Stimulated activated CD4-positive, alpha-beta T cell treated with anti-CD3 and anti-CD28 coated beads, Interleukin-15, amount 100 ng/mL, for 1 hour (primary cell): ENCODE measurements at places on chromosomes 12 and 14.

- DNase-seq = no peak
Observed at GRCh38 chr12:127515941-127516340, 751.0 kb upstream of the TMEM132C start.

GRCh38 chr14:80996049-80996901 lies 40.9 kb downstream of the TSHR start:
- DNase-seq = no peak

- no peak for DNase-seq
Observed at GRCh38 chr14:83988275-83988674, 1541.7 kb upstream of the FLRT2 start.

GRCh38 chr12:122527478-122527944 lies 462 bp downstream of the KNTC1 start:
- no peak for DNase-seq

DNA sequence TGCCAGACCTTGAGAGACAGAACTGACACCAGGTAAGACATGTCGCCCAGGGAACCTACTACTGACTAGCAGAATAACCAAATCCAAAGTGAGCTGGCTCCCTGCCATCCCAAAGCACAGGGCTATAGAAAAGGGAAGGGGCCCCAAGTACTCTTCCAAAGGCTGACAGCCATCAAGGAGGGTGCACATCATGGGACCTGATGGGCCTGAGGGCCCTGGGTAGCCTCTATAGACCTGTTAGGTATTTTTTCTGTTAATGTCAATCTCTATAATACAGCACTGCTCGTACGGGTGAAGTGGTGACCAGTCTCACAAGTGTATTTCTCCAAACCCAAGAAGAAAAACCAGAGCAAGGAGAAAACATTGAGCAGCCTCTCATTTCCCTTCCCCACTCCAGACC lies 171.6 kb downstream of the ITPR2 start:
- DNase-seq = no peak

DNA sequence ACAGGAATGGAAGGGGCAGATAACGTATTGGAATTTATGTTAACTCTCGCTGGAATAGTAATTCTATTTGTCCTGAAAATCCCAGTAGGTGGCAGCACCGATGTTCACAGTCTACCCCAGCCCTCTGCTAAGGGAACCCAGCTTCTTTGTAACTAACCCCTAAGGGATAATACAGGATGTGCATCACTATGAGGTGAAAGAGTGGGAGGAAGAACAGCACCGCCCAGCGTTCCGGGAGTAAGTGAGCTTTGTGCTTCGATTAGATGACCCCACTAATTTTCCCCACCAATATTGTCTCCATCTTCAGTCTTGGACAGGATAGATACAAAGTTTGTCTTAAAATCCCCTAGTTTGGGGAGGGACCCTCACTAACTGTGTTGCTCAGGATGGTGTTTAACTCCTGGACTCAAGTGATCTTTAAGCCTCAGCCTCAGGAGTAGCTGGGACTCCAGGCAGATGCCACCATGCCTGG lies 2.7 kb downstream of the SLC2A3 start:
- peak; percentile 52 for DNase-seq

DNA sequence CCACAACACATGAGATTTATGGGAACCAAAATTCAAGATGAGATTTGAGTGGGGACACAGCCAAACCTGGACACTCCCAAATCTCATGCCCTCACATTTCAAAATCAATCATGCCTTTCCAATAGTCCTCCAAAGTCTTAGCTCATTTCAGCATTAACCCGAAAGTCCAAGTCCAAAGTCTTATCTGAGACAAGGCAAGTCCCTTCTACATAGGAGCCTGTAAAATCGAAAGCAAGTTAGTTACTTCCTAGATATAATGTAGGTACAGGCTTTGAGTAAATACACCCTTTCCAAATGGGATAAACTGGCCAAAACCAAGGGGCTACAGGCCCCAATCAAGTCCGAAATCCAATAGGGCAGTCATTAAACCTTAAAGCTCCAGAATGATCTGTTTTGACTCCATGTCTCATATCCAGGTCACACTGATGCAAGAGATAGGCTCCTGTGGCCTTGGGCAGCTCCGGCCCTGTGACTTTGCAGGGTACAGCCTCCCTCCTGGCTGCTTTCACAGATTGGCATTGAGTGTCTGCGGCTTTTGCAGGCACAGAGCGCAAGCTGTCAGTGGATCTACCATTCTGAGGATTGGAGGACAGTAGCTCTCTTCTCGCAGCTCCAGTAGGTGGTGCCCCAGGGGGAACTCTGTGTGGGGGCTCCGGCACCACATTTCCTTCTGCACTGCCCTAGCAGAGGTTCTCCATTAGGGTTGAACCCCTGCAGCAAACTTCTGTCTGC lies 60.1 kb downstream of the LRIG3 start:
- no peak for DNase-seq

GRCh38 chr12:70196811-70197281 lies 46.4 kb upstream of the CNOT2 start:
- DNase-seq = no peak

DNA sequence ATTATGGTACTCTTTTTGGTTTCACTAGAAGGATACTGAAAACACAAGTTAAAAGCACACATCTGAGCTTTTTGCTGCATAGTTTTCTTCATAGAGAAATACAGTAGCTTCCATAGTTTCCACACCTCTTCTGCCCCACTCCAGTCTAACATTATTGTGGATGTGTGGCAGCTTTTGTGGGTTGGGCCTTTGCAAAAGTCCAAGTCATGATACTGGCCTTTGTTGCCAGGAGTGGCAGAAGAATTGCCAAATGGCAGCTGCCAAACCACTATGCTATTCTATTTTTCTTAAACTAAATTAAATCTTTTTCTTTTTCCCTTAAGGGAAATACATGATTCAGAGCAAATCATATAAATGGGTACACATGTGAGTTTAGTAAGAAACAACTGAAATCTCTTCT lies 114.8 kb downstream of the PLEKHA5 start:
- no peak for DNase-seq

- DNase-seq = no peak
Observed at GRCh38 chr12:71763677-71764379, 9.2 kb downstream of the RAB21 start.

- no peak for DNase-seq
Observed at GRCh38 chr12:6068227-6068626, 56.2 kb downstream of the VWF start.

- DNase-seq = no peak
Observed at GRCh38 chr12:46391630-46392029, 19.1 kb upstream of the SLC38A2 start.

- no peak for DNase-seq
Observed at GRCh38 chr12:86230516-86231146, 25.6 kb downstream of the MGAT4C start.

DNA sequence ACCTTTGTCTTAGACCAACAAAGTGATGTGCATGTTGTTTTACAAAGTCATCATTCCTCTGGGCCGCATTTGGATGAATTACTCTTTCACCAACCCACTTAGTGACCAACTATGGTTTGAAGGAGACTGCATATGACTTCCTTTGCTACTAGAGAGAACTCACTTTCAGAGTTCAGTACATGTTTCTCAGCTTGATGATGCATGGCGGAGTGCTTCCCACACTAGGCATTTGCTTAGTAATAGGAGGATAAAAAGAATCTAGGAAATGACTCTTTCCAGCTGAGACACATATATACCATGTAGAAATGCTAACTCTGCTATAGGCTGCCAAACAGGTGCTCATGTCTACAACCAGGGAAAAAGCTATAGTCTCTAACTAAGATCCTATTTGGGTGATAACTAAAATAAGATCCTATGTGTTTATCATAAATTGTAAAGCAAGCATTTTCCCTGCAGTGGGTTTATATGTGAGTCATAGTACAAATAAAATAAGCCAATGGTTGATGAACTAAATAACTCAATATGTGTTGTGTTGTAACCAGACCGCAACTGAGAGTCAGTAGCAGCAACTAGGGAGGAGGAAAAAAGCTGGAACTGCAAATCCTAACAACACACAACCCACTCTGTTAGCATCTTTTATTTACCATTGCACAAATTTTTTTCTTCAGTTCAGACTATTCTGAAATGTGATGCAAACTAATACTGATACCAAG lies 87.2 kb downstream of the TSPAN8 start:
- DNase-seq = no peak

DNA sequence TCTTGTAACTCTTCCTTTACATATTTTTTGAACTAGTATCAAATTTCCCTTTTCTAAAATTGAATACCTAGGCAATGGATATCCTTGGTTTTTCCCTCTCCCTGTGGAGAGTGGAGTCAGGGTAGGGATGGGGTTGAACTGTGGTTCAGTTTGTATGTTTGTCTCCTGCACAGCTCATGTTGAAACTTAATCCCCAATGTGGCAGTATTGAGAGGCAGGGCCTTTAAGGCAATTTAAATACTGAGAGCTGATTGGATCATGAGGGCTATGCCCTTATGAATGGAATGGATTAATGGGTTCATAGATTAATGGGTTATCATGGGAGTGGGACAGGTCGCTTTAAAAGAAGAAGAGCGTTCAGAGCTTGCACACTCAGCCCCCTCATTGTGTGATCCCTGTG lies 127.2 kb upstream of the RGS6 start:
- no peak for DNase-seq

DNA sequence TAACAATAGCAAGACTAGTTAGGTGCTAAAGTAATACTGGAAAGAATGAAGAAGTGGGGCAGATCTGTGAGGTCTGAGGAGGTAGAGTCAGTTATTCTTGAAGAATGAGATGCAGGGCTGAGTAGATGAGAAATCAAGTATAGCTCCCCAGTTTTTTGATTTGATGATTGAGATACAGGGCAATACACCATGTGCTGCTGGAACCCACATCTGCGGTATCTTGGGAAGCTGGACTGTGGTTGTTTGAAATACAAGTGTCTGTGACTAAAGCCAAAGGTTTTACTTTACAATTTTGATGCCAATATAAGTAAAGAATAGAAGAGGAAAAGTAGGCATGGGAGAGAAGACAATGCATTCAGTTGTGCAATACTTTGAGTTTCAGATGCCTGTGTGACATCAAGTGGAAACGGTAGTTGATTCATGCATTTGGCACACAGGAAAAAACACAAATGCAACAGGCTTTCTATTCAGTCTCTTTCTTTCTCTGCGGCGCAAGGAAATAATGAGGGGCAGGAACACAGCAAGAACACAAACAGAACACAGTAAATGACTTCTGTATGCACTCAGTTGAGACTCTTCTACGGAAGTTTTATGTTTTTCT lies 190.2 kb upstream of the SLC38A2 start:
- no peak for DNase-seq

GRCh38 chr12:121252712-121253345 lies 42.9 kb downstream of the P2RX4 start:
- no peak for DNase-seq

DNA sequence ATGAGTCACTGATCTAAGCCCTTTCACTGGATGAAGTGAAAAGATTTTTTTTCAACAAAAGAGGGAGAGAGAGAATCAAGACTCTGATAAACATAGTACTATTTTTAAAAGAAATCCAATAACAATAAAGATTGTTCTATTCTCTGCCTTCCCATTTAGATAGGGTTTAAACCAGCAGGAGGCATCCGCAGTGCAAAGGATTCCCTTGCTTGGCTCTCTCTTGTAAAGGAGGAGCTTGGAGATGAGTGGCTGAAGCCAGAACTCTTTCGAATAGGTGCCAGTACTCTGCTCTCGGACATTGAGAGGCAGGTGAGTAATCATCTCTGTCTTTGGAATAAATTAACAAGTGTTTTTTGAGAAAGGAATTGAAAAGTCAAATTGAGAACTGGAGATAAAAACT lies 124.9 kb downstream of the DERA start:
- DNase-seq = no peak

DNA sequence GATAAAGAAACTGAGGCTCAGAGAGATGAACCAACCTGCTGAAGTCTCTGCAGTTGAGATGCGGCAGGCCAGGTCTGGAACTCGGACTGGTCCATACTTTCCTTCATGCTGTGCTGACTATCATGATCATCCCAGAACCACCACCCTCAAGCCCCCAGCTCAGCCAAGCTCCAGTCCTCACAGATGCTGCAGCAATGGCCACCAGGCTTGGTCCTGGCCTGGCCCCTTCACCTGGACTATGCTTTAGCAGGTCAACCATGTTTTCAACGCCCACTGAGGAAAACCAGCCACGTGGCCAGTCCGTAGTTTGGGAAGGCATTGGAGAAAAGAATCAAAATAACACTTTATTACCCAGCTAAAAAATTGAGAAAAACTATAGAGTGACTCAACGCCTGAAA lies 1.4 kb downstream of the GPR68 start:
- no peak for DNase-seq

GRCh38 chr14:77264466-77265186 lies 6.4 kb downstream of the NGB start:
- DNase-seq = no peak

DNA sequence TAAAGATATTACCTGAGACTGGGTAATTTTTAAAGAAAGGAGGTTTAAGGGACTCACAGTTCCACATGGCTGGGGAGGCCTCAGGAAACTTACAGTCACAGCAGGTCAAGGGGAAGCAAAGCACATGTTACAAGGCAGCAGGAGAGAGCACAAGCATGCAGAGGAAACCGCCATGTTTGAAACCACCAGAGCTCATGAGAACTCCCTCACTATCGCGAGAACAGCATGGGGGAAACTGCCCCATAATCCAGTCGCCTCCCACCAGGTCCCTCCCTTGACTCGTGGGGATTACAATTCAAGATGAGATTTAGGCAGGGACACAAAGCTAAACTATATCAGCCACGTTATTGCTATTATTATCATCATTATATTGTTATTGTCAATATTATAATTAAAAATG lies 138.7 kb downstream of the RIMBP2 start:
- no peak for DNase-seq

DNA sequence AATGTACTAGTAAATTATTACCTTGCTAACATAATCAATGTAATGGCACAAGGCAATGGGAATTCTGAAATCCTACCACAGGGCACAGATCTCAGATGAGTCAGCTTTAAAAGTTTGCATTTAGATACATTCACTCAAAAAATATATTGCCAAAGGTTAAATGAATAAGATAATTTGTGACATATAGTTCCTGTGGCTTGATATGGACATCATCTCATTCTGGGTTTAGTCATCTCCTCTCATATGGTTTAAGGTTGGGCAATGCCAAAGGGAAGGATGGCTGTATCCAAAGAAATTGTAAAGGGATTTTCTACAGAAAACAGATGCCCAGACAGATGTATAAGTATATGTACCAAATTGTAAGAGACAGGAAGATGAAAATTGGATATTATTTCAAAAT lies 1065.0 kb downstream of the LRFN5 start:
- no peak for DNase-seq

GRCh38 chr12:63895841-63896240 lies 51.3 kb downstream of the SRGAP1 start:
- DNase-seq = no peak

- DNase-seq = no peak
Observed at GRCh38 chr12:114961491-114961890, 277.5 kb upstream of the TBX3 start.
